Heart left ventricle (tissue), 16 donors: ENCODE measurements at places on chromosomes 6 and 20. TPM values are rescaled to one million over a fixed set of nuclear protein-coding genes. Genes with fewer than 3 reads are reported as not detected.

The COL11A2 gene
- total RNA-seq = 0.42 TPM

The SEC63 gene
- 59.5 TPM for total RNA-seq

GRCh38 chr6:4382362-4382853, 247.0 kb upstream of the ECI2 start:
- no peaks in the 10 kb centered on the region for H3K36me3 ChIP-seq
- H3K27me3 ChIP-seq = no peaks in the 10 kb centered on the region
- no peak overlapping the region for H3K4me3 ChIP-seq
- no peak overlapping the region for H3K27ac ChIP-seq

DNA sequence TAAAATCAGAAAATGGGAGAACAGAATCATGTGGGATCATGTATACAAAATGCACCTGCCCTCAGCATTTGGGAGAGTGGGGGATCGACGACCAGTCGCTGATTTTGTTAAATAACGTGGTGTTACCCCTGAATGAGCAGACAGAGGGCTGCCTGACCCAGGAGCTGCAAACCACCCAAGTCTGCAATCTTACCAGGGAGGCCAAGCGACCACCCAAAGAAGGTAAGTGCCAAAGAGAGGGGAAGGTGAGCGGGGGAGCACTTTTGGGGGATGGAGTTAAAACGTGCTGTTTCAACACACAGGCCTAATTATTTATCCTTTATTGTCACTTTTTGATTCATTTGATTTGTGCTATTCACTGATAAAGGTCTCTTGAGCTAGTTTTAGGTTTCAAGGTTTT, 4.1 kb downstream of the ADGRB3 start:
- H3K36me3 ChIP-seq = no peaks in the 10 kb centered on the region
- H3K27me3 ChIP-seq = no peaks in the 10 kb centered on the region
- H3K27ac ChIP-seq = no peak overlapping the region
- no peak for DNase-seq

The SPTLC3 gene
- 15.4 TPM for total RNA-seq

DNA sequence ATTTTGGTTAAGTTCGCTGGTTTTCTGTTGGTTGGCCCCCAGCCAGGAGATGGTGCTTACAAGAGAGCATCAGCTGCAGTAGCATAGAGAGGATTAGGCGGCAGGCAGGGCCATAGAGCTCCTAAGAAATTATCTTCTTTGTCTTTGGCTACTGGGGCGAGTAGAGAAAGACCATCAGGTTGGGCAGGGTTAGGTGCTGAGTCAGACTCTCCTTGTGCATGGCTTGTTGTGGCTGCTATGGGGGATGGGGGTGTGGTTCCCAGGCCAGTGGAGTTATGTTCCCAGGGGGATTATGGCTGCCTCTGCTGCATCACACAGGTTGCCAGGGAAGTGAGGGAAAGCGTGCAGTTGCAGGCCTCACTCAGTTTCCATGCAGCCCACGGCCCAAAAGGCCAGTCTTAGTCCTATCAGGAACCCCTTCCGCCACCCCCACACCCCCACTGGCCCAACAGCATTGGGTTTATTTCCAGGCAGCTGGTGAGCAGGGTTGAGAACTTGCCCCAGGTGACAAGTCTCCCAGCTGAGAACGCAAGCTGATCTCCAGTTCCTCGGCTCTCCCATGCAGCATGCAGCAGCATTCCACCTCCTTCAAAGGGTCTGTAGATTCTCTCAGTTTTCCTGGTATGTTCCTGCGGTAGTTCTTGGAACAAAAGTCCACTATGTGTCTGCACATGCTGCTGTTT, 243.7 kb downstream of the UTRN start:
- H3K27me3 ChIP-seq = no peaks in the 10 kb centered on the region
- H3K36me3 ChIP-seq = peaks cover 8% of the 10 kb centered on the region
- no peak for DNase-seq
- no peaks in the 10 kb centered on the region for H3K4me1 ChIP-seq
- H3K4me3 ChIP-seq = no peak overlapping the region
- no peak overlapping the region for H3K27ac ChIP-seq

- no peak overlapping the region for H3K4me3 ChIP-seq
- H3K4me1 ChIP-seq = peaks cover 14% of the 10 kb centered on the region
- H3K36me3 ChIP-seq = no peaks in the 10 kb centered on the region
- no peak for DNase-seq
- H3K27ac ChIP-seq = no peak overlapping the region
These were observed 110.3 kb upstream of the ENPP5 start for GRCh38 chr6:46281110-46281509.

The TFAP2C gene
- total RNA-seq = not detected

DNA sequence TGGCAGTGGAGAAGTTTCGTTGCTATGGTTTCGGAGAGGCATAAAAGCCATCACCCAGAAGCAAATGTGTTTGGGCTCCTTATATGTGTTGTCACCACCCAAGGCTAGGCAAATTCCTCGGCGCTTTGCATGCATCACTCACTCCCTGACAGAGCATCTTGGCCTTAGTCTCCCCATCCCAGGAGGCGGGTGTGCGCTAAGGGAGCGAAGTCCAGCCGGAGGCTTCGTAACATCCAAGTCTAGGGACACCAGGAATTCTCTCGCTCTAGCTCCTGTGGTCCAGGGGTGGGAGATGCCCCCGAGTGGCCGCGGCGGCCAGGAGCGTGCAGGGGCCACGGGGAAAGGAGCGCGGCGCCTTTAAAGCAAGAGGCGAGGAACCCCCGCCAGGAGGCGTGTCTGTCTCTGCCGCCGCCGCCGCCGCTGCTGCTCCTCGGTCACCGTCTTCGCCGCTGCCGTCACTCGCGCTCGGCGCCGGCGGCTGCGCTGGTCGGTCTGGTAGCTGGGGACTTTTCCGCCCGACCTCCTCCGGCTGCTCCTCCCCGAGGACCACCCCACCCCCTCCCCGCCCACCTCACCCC, at the start of gene GRIK2:
Gene GRIK2 (plus strand): TSS at position 458 of the 578 bp plus-strand sequence.
- H3K27me3 ChIP-seq = peaks cover 34% of the 10 kb centered on the region
- no peaks in the 10 kb centered on the region for H3K36me3 ChIP-seq
- no peaks in the 10 kb centered on the region for H3K4me1 ChIP-seq
- H3K4me3 ChIP-seq = peak within 1 kb of the TSS; percentile 50

The LCA5 gene
- total RNA-seq = 2.5 TPM

The BYSL gene
- 11.3 TPM for total RNA-seq

The FAM210B gene
- 57.2 TPM for total RNA-seq

The CST7 gene
- 0.62 TPM for total RNA-seq

The PPP1R3D gene
- total RNA-seq = 12.9 TPM

- peak; percentile 54 for DNase-seq
- peak overlapping the region; percentile 33 for H3K27ac ChIP-seq
- H3K4me3 ChIP-seq = no peak overlapping the region
- no peaks in the 10 kb centered on the region for H3K36me3 ChIP-seq
These were observed 43.1 kb upstream of the TNFAIP3 start for GRCh38 chr6:137823826-137824555.

The HSPA1L gene
- total RNA-seq = 1.3 TPM

The ASIP gene
- 10.1 TPM for total RNA-seq

- no peak for DNase-seq
- H3K4me1 ChIP-seq = no peaks in the 10 kb centered on the region
- no peak overlapping the region for H3K4me3 ChIP-seq
- H3K36me3 ChIP-seq = no peaks in the 10 kb centered on the region
- H3K27me3 ChIP-seq = no peaks in the 10 kb centered on the region
- H3K27ac ChIP-seq = no peak overlapping the region
These were observed 17.3 kb upstream of the TSHZ2 start for GRCh38 chr20:52954849-52955248.

GRCh38 chr6:128557081-128557480, 36.7 kb upstream of the PTPRK start:
- no peaks in the 10 kb centered on the region for H3K4me1 ChIP-seq
- DNase-seq = no peak
- H3K4me3 ChIP-seq = no peak overlapping the region
- no peak overlapping the region for H3K27ac ChIP-seq

- no peaks in the 10 kb centered on the region for H3K27me3 ChIP-seq
- no peak overlapping the region for H3K4me3 ChIP-seq
- H3K4me1 ChIP-seq = no peaks in the 10 kb centered on the region
- no peak overlapping the region for H3K27ac ChIP-seq
These were observed 423.8 kb upstream of the ID4 start for GRCh38 chr6:19413323-19413722.

GRCh38 chr6:138785980-138786379, 9.9 kb upstream of the ECT2L start:
- peak overlapping the region; percentile 60 for H3K27ac ChIP-seq
- no peaks in the 10 kb centered on the region for H3K27me3 ChIP-seq
- peaks cover 15% of the 10 kb centered on the region for H3K4me1 ChIP-seq
- peaks cover 9% of the 10 kb centered on the region for H3K36me3 ChIP-seq

The HRH3 gene
- not detected for total RNA-seq

DNA sequence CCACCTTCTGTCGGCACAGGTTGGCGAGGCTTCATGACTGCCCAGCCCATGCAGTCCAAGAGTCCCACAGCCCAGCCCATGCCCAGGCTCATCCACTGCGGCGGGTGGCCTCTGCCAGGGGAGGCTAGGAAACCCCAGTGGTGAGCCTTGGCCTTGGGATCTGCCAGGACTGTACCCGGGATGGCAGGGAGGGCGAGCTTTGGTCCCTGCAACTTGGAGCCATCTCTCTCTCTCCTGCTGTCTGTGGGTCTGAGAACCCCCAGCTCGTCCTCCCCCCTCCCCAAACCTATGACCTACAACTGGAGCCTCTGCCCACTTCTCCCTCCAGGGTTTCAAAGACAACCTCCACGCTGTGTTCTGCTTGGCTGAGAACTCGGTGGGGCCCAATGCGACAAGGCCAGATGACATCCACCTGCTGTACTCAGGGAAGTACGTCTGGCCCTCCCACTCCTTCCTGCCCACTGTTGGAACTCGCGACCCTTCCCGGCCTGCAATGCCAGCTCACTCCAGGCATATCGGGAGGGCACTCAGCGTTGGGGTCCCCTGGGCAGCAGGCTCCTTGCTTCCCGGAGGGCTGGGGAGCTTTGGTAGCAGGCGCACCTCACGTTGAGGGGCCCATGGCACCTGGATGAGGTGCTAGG, 19.7 kb downstream of the NPEPL1 start:
- no peaks in the 10 kb centered on the region for H3K27me3 ChIP-seq
- no peak for DNase-seq
- no peak overlapping the region for H3K4me3 ChIP-seq
- H3K36me3 ChIP-seq = peaks cover 10% of the 10 kb centered on the region

- peaks cover 4% of the 10 kb centered on the region for H3K36me3 ChIP-seq
- no peaks in the 10 kb centered on the region for H3K27me3 ChIP-seq
- H3K27ac ChIP-seq = no peak overlapping the region
- H3K4me3 ChIP-seq = no peak overlapping the region
These were observed 31.1 kb upstream of the SLC35D3 start for GRCh38 chr6:136890986-136891385.

DNA sequence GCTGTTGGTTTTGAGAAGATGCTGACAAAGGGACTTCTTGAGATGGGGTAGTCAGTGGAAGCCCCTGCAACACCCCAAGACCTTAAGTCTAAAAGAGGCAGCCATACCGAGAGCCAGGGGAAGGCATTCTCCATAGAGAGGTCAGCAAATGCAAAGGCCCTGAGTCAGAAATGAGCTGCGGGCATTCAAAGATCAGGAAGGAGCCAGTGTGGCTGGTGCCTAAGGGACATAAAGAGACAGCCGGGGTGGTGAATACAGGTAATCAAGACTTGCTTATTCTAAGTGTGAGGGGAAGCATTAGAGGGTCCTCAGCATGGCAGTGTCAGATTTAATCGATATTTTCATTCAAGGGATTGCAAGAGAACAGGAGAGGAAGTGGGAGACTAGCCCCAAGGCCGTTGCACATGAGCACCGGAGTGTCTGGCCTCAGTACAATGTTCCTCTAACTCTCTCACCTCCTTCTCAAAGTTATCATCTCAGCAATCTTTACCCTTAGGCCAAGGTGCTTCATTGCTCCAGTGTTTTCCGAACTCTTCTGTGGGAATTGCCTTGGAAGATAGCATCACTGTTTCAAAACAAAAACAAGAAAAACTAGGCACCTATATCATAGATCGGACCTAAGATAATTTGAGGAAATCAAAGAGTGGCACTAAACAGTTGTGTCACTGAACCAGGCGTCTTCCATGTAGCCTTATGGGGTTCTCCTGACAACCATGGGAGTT, 173.2 kb downstream of the DOK5 start:
- no peak overlapping the region for H3K27ac ChIP-seq
- DNase-seq = no peak
- no peak overlapping the region for H3K4me3 ChIP-seq

DNA sequence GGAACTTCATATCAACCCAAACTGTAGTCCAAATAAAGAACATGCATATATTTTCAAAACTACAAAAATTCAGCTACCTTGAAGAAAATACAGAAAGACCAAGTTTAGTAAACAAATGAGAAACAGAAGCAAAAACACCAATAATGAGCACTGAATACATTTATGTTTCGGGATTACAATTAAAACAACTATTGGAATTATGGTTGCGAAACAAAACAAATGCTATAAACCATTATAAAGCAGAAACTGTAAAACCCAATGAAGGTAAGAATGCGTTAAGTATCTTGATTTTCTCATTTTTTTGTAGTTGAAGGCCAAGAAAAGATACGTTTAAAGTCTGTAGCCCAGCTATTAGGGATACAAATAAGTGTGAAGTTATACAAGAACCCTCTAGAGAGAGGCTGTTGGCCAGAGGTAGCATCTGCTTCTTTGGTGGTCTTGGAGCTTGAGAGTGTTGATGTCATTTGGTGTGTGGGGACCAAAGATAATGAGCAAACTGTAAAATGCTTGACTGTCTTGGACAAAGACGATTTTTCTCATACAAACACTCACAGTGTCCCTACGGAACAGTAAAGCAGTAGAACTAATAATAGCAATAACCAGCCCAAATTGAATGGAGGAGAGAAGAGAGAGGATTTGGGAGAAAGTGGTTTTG, 111.5 kb downstream of the PRND start:
- no peaks in the 10 kb centered on the region for H3K36me3 ChIP-seq
- no peak overlapping the region for H3K4me3 ChIP-seq
